ENCODE measurements at places on chromosomes 7 and 10.
A peak's percentile ranks its signal among the peaks of the same experiment; 100 is the strongest.

- DNase-seq = peak; percentile 52
These were observed 233.9 kb downstream of the DNAJB6 start for GRCh38 chr7:157570531-157571200.

- no peak for DNase-seq
These were observed 563 bp downstream of the MUC17 start for GRCh38 chr7:101020444-101020843.

DNA sequence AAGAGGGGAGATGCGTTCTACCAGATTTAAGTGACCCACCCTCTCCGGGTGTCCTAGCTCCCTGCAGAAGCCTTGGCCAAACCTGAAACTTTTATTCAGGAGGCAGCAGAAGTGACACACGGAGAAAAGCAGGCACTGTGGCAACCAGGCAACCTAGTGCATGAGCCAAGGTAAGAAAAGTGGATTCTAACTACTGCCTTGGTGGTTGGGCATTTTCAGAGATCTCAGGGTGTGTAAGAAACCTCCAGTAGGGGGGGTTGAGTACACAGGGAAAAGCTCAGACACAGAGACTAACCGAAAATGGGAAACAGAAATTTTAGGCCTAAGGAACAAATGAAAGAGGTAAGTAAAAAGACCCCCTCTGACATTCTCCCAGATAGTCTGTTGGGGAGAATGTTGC is 645.7 kb downstream of the ANKRD7 start:
- DNase-seq = peak; percentile 18

DNA sequence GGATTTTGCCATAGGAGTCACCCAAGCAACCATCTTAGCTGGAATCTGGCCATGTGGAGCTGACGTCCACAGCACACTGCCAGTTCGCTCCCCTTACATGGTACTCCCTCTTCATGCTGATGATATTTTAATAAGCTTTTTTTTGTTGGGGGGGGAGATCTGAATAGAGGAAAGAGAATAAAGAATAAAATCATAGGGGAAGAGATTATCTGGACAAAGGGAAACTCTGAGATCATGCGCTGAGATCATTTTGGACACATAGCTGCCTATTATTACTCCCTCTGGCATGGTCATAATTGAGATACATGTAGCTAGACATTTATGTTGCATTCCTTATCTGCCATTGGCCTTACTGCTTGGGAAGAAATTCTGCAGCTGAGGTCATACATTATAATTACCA is 282.7 kb downstream of the HTR7 start:
- DNase-seq = no peak

GRCh38 chr10:421170-421569 is 268.3 kb downstream of the DIP2C start:
- no peak for DNase-seq

DNA sequence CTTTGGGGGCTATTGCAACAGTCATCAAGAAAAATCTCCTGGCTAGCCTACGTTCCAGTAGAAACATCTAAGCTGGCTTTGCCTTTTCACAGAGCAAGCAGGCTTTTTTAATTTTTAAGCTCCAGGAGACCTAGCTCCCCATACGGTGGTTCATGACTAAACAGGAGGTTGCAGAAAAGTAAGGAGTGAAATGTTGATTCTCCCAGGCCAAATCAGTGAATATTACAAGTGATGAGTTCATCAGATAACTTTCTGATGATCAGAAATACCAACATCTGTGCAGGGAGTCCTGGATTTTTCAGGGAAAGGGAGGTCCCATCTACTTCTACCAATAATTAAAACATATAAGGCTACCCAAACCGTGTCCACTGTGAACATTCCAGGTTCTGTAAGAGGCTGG is 477.3 kb upstream of the CELF2 start:
- DNase-seq = no peak

DNA sequence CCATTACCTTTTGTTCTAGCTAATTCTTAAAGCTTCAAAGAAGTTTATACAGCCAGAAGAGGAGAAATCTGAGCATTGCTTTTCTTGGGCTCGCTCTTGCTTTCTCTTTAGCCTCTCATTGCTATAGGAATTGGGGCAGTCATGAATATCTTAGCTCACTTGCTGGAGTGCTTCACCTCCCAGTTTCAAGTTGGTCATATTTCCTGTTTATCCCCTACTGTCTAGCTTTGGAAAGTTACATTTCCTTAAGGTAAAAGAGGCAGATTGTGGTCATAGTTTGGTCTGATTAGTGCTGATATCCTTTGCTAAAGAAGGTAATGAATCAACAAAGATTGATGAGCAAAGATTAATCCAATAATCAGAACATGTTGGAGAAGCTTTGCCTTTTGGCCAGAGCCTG is 77.7 kb upstream of the GLI3 start:
- DNase-seq = no peak

DNA sequence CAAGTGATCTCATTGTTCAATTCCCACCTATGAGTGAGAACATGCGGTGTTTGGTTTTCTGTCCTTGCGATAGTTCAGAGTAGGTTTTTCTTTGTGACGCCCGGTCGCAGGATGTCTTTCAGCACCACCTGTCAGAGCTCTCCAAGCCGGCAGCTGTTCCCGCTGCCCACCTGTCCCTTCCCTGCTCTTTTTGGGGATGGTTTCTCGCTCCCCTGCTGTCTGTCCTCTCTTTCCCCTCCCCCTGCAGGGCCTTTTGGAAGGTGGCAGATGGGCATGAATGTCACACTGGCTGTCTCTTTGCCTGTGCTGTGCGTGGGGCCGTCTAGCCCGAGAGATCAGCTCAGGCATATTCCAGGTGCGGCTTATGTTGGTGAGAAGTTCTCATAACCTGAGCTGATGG is 137.0 kb downstream of the GRK5 start:
- no peak for DNase-seq
